Activated naive CD4-positive, alpha-beta T cell treated with anti-CD3 and anti-CD28 coated beads, Interleukin-2, amount 50 U/mL, for 16 hours (primary cell): ENCODE measurements at places on chromosomes 16 and 17.

DNA sequence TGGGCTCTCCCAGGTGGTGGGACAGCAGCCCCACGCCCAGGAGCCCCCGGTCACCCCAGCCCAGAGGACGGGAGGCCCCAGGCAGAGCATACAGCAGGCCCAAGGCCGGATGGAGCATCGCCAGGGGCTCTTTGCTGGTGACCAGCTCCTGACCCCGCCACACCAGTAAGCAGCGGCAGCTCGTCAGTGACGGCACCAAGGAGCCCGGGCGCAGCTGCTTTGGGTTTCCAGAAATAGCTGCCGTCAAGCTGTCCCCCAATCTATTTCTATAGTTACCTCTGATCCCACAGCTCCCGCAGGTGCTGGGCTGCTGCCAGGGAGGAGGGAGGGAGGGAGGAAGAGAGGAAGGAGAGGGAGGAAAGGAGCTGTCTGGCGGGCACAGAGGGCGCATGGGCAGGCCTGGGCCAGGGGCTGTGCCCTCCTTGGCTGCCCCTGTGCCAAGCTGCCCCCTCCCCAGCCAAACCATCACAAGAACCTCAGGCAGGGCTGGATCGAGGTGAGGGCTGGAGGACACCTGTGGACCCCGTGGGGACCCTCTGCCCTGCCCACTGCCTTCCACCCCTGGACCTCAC lies 10.8 kb upstream of the RASD1 start:
- no peak for DNase-seq

GRCh38 chr17:49353607-49354006 lies 8.4 kb downstream of the ZNF652 start:
- DNase-seq, result no peak

GRCh38 chr16:4257646-4258556 lies 14.9 kb downstream of the TFAP4 start:
- no peak for DNase-seq

DNA sequence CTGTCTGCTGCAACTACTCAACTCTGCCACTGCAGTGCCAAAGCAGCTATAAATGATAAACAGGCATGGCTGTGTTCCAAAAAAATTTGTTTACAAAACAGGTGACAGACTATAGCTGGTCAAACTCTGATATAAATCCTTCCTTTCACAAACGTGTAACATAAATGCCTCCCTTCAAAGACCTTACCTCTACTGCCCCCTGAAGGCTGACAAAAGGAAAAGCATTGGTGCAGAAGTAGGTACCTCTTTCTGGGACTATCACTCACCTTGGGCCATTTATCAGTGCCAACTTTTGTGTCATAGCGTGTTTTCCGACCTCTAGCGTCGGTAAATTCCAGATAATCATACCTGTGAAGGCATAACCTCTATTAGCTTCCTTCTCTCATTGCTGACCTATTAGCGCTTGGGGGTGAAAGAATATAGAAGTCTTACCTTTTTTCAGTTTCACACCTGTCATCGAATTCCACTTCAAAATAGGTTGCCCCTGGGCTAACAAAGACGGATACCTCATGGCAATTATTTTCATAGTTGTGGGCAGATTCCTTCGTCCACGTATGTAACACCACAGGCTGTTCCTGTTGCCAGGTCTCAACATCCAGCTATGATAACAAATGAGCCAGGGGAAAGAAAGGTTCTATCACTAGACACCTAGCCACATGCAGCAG lies 67.9 kb downstream of the ZZEF1 start:
- DNase-seq, result no peak

- no peak for DNase-seq
These were observed 18.9 kb upstream of the GINS2 start for GRCh38 chr16:85707528-85708095.

GRCh38 chr17:57425431-57425830 lies 169.1 kb downstream of the MSI2 start:
- DNase-seq, result no peak

- no peak for DNase-seq
These were observed 29.4 kb upstream of the BAHCC1 start for GRCh38 chr17:81365601-81366585.

GRCh38 chr16:66315210-66315825 lies 51.2 kb upstream of the CDH5 start:
- peak; percentile 32 for DNase-seq

- no peak for DNase-seq
These were observed 40.2 kb upstream of the MAF start for GRCh38 chr16:79640513-79641360.

- peak; percentile 32 for DNase-seq
These were observed 78.0 kb upstream of the ZNF750 start for GRCh38 chr17:82917699-82918345.

- no peak for DNase-seq
These were observed at the start of gene GDPD3 for GRCh38 chr16:30113031-30113710. GDPD3 (minus strand) TSS chr16:30113537; CDS start chr16:30113478, 59 bp downstream.

DNA sequence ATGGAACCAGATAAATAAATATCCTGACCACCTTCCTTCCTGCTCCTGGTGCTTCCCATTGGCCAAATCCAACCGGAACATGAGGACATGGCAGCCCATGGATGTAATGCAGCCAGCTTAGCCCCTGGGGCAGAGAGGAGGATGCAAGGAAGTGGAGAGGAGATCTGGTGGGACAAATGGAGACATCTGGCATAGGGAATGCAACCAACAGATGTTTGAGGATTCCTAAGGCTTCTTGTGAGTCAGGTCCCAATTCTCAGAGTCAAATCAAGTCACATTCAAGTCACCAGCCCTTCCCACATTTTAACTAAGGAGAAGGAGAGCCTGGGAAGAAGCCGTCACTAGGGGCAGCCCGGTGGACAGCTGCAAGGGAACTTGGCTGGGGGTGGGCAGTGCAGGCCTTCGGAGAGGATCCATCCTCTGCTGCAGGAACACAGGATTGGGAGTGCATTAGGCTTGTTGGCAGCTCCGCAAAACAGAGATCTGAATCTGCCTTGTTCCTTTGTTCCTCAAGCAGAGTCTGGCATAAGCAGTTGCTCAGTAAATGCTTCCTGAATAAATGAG lies 62.8 kb upstream of the HS3ST2 start:
- DNase-seq, result no peak

- DNase-seq, result no peak
These were observed 5.5 kb upstream of the DHRS11 start for GRCh38 chr17:36586138-36586537.

DNA sequence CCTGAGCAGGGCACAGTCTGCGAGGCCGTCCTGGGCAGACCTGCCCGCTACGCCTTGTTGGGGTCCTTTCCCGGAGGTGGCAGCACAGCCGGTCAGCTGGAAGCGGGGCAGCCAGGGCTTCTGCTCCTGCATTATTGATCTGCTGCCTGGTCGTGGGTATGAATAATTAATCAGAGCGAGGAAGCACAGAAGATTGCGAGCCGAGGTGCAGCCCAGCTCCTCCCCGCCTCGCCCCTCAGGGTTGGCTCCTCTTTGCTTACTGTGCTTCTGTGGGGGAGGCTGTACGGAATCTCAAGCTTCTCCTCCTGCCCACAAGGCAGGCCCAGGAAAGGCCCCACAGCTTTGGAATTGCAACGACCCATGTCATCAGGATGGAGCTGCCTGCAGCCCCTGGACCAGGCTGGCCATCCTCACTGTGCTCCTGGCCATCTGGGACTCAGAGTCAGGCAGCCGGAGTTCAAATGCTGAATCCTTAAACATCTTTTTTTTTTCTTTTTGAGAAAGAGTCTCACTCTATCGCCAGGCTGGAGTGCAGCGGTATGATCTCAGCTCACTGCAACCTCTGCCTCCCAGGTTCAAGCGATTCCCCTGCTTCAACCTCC lies 25.6 kb downstream of the TRARG1 start:
- no peak for DNase-seq

GRCh38 chr16:68297908-68298307 lies 12.8 kb downstream of the SLC7A6OS start:
- no peak for DNase-seq

GRCh38 chr16:12293913-12294312 lies 317.4 kb downstream of the SNX29 start:
- no peak for DNase-seq

DNA sequence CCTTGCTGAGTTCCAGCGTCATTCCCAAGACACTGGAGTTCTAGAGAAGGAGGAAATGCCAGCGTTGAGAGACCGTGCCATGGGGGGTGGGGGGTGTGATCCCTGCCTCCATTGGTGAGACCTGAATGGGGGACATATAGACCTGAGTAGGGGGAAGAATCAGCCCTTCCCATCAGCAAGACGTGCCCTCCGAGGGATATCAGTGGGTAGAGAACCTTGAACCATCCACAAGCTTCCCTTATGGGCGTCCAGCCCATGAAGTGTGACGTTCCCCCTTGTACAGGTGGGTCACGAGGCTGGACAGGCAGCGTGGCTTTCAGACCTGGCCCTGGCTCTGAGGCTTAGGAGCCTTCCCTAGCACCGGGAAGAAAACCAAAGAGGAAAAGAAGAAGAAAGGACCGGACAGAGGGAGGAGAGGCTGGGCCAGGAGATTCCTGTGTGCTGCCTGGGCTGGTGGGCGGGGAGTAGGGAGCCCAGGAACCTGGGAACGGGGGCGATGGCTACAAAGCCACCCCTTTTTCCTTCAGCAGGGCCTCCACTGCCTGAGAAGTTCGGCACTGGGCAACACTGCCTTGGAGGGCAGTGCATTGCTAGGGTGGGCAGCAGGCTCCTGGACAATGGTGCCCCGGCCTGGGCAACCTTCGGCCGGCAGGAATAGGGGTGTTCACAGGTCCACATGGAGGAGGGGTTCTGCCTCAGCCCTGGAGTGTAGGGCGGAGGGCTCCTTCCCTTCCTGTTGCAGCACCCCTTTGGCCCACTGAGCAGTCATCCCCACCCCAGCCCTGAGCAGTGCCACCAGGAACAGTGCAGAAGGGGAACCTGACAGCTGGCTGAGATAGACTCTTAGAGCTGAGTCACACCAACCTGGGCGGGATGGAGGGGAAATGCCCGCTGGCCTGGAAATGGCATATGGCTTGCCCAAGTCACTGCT lies 7.2 kb downstream of the RAB11FIP4 start:
- no peak for DNase-seq

DNA sequence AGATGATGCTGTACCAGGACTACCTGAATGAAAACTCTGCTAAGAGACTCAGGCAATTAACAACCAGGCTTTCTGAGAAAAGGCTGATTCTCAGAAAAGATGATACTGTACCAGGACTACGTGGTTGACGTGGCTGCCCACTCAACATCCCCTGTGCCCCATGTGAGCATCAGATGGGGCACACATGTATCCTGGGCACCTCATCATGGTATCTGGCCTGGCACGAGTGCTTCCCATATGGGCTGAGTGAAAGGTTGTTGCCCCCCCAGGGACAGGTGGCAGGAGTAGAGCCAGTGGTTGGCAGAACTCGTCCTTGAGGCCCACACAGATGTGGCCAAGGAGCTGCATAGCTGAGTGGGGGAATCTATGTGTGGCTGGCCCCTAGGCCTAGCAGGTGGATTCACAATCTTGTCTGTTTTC lies 3.5 kb upstream of the CES4A start:
- DNase-seq, result peak; percentile 62

- no peak for DNase-seq
These were observed 20.1 kb downstream of the HBQ1 start for GRCh38 chr16:200388-200787.

GRCh38 chr16:86088287-86088686 lies 189.3 kb downstream of the IRF8 start:
- DNase-seq, result no peak

DNA sequence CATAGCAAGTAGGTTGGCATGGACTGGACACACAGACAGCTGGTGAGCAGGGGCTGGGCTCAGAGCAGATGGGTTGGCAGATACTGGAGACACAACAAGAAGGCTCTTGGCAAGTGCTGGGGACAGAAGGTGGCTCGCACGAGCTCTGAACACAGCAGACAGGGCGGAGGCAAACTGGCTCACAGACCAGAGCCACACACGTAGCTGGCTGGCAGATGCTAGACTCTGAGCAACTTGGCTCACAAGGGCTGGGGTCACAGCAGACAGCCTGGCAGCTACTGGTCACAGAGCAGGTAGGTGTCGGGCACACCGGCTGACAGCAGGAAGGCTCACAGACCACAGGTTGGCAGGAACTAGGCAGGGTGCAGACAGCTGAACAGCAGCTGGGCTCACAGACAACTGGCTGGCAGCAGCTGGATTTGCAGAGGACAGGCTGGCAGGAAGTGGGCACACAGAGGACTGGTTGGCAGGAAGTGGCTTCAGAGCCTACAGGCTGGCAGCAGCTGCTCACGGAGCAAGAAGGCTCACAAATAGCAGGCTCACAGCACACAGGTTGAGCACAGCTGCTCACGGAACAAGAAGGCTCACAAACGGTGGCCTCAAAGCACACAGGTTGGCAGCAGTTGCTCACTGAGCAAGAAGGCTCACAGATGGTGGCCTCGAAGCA lies 725 bp downstream of the KRTAP16-1 start:
- DNase-seq, result peak; percentile 51

DNA sequence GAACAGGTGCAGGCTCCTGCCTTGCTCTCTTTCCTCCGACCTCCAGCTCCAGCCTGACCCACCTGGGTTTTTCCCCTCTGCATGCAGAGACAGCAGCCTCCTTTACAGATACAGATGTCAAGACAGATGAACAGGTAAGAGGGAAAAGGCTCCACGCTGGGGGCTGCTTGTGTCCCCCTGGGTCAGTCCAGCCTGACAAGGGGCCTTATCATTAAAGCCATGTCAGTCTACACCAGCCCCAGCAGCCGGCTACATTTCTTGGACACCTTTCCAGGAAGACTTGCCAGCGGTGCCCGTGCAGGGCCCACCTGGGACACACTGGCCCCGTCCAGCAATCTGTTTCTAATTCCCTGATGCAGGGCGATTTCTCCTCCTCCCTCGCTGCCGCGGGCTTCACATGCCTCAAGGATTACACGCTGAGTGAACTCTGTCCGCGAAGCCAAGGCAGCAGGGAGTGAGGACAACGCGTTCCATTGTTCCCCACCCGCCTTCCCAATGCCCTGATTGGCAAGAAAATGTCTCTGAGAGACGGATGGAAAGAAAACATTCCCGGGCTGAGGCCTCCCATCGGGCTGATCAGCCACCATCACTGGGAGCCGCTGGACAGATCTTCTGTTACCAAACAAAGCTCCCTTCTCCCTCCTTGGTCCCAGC lies 184.7 kb downstream of the C16orf95 start:
- no peak for DNase-seq

GRCh38 chr16:53323924-53324323 lies 110.3 kb upstream of the RBL2 start:
- DNase-seq, result no peak

GRCh38 chr16:89313583-89313982 lies 96.1 kb downstream of the ZNF778 start:
- DNase-seq, result no peak

DNA sequence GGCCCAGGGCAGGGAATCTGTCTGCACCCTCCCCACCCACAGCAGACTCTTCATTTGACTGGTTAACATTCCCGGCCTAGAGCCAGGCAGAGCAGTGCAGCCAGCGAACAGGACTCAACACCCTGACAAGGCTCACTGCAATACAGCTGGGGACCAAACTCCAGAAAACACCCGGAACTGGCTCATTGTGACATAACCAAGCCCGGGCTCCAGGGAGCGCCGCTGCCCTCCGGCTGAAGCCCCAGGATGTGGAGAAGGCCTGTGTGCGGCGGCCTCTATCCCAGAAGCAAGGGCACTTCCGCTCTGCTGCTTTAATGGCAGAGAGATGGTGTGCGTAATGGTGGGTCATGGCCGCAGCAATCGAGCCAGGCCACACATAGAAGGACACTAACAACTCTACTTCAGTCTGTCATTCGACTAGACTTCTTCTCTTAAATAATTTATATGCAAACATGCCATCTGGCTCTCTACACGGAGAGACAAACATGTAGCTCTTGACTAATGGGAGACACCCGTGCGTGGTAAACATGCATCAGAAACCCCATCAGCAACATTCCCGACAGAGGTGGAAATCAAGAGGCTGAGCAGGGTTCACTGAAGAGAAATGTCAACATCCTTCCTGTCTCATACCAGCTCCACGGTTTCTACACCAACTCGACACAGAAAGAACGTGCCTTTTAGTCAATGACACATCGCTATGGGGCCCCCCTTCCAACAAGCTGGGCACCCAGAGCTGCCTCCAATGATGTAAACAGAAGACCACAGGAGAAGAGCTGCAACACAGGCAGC lies 18.0 kb downstream of the KLHDC4 start:
- DNase-seq, result no peak
